ENCODE measurements at places on chromosomes 4 and X. TPM values are rescaled to one million over a fixed set of nuclear protein-coding genes. Genes with fewer than 3 reads are reported as not detected.

The SLC10A4 gene
- 0.28 TPM for total RNA-seq

The UGT2B11 gene
- total RNA-seq: not detected

The CLCN5 gene
- total RNA-seq: 16.3 TPM

The CXCR3 gene
- not detected for total RNA-seq

The APLN gene
- 14.9 TPM for total RNA-seq

The CSAG3 gene
- total RNA-seq: not detected

The CXXC4 gene
- under 0.01 TPM for total RNA-seq

The GLUD2 gene
- 1.1 TPM for total RNA-seq

The NR3C2 gene
- total RNA-seq: 8.5 TPM

The TLR3 gene
- 3.6 TPM for total RNA-seq

The TBC1D25 gene
- total RNA-seq: 6.1 TPM

The BEX2 gene
- total RNA-seq: 0.19 TPM

The CENPVL2 gene
- total RNA-seq: not detected

The NUDT9 gene
- total RNA-seq: 16.9 TPM

The PWWP3B gene
- 0.28 TPM for total RNA-seq

The MAGEC3 gene
- not detected for total RNA-seq

The PABPC5 gene
- 2.5 TPM for total RNA-seq

The AADAT gene
- total RNA-seq: 2.0 TPM

The TRIM61 gene
- 1.5 TPM for total RNA-seq

The JCHAIN gene
- 2.0 TPM for total RNA-seq

The CENPVL1 gene
- total RNA-seq: not detected

The ZAR1 gene
- total RNA-seq: not detected

The NEXMIF gene
- under 0.01 TPM for total RNA-seq

The BEX3 gene
- 284 TPM for total RNA-seq

The CYBB gene
- under 0.01 TPM for total RNA-seq

The PF4V1 gene
- total RNA-seq: 10.2 TPM

The UNC5C gene
- total RNA-seq: 4.8 TPM

The SOX3 gene
- total RNA-seq: not detected

The GASK1B gene
- 81.7 TPM for total RNA-seq

The SMIM10L2A gene
- 1.7 TPM for total RNA-seq

The SSX1 gene
- total RNA-seq: not detected
